ENCODE measurements at places on chromosomes 6 and 20. TPM values are rescaled to one million over a fixed set of nuclear protein-coding genes. Genes with fewer than 3 reads are reported as not detected.

Gene PSORS1C2
- polyA plus RNA-seq = 0.26 TPM

DNA sequence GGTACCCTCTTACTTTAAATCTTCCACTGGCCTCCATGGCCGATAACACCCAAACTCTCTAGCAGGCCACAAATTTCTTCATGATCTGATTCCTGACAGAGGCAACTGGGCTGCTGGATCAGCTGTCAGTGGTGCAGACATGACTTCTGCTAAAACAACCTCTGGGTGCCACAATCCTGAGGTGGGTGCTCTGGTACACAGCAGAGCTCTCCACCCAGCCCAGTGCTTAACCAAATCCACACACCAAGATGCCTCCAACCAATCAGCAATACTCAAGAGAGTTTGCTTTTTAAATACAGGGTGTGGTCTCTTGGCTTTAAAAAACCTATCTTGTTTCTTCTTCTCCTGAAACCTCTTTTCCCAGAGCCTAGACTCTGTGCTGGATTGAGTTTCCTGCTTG is 126.6 kb upstream of the SPACA1 start:
- DNase-seq = no peak

DNA sequence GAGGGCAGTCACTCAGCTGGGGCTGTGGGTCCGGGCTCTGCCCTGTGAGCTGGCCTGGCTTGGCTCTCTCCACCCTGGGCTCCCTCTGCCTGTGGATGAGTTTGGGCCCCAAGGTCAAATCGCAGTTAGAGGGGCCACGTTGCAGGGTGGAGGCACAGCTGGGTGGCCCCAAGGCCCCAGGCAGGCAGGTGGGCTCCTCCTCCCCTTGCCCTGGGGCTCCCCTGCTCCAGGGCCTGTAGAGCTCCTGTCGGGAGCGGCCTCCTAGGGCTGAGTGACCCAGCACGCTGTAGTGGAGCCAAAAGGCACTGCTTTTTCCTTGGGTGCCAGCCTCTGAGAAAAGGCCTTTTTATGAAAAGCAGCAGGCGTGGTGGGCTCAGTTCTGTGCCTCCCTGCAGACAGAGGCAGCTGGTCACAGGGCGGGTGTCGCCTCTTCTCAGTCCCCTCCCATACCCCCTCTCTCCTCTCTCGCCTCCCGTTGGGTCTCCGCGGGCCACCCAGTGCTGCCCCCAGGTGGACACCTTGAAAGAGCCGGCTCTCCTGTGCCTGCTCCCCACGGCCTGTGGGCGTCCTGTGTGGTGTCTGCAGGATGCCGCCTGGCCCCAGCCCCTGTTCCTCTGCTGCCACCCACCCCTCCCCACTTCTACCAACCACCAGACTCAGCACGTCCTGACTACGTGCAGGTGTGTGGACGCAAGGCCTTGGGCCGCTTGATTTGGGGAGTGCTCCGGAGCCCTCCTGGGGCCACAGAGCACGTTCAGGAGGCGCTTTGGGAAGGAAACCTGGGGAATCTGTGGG is 13.2 kb downstream of the SS18L1 start:
- peak; percentile 61 for DNase-seq

DNA sequence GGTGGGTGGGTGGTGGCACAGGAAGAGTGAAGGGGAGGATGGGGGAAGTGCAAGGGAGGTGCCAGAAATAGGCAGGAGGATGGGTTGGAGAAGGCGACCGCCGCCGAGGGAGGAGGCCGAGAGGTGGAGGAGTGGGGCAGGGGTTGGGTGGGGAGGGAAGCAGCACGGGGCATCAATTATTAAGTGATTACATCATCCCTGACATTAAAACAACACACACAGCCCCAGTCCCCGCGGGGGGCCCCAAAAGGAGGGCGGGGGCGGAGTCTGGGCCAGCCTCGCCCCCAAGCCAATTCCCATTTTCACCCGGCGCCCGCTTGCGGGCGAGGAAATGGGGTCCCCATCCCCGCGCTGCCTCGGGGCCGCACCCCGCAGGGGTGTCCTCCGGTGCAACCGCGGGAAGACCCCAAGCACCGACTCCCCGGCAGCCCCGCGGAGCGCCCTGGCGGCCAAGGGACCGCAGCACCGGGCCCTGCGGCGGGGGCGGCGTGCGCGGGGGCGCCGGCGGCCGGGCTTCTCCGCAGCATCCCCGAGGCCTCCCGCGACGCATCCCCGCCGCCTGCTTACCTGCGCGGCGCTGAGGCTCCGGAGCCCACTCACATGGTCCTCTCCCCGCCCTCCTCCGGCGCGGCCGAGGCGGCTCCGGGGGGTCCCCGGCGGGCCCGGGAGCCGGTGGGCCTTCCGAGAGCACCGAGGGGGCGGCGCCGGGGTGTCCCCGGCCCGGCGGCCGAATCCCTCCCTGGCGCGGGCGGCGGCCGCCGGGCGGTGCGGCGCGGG is 663 bp downstream of the FYN start:
- peak; percentile 79 for DNase-seq

Gene RAET1E
- 0.99 TPM for polyA plus RNA-seq

Gene EFCAB8
- polyA plus RNA-seq = 0.14 TPM

Gene PDE7B
- polyA plus RNA-seq = 7.5 TPM

- peak; percentile 53 for DNase-seq
Measured at GRCh38 chr6:19837511-19838441, 606 bp downstream of the ID4 start.

Gene DHX16
- polyA plus RNA-seq = 24.6 TPM

- no peak for DNase-seq
Measured at GRCh38 chr6:67768972-67769371, 866.1 kb upstream of the ADGRB3 start.

DNA sequence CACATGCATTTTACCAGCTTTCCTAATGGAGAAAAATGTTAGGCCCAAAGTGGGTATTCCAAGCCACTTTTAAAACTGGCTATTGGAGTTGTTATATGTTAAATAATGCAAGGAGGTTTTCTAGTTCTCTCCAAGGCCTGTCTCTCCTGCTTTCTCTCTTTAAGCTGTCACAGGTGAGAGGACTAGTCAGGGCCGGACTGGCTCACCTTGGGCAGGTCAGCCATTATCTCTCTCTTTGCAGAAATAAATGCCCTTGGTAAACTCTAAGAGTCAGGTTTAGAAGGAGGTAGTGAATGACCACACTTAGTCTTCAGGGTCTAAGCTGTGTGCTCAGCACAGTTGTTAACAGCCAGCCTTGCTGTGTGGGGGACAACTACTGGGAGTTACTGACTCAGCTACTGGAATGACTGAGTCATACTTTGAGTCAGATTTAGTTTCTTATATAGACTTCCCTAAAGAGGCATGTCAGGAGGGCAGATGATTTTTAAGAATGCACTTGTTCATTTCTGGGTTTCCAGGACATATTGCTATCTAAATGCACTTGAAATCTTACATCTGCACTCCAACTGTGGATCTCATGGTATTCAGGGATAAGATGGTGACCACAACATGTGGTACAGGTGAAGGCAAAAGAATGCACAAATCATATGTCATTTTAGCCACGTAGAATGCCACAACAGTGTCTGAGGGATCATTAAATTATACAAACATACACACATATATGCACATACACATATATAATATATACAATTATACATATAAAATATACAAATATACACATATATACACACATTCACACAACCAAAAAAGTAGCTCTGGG is 719.4 kb downstream of the EPM2A start:
- DNase-seq = peak; percentile 69

- no peak for DNase-seq
Measured at GRCh38 chr6:124995645-124996325, 33.5 kb downstream of the RNF217 start.

Gene PRL
- 0.07 TPM for polyA plus RNA-seq

Gene MDFI
- 85.2 TPM for polyA plus RNA-seq

GRCh38 chr20:34129518-34130162 is 17.6 kb upstream of the EIF2S2 start:
- DNase-seq = peak; percentile 82

- DNase-seq = no peak
Measured at GRCh38 chr20:48214601-48215000, 429.3 kb upstream of the SULF2 start.

DNA sequence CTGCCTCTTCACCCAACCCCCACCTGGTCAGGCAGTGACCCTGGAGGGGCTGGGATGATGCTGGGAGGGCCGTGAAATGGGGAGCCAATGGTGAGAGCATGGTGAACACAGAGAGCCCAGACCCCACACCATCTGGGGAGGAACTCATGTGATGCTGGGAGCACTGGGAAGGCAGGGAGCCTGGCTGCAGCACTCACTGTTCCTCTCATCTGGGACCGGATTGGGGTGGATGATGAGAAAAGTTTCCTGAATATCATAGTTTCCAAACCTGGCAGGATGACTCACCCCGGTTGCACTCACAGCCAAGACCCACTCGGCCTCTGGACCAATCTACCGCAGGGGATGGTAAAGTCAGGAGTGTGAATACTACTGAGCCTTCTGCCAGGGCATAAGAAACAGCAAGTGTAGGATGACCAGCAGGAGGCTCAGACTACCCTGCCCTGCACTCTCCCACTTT is 21.8 kb downstream of the ULBP1 start:
- no peak for DNase-seq

Gene LAMP5
- 0.49 TPM for polyA plus RNA-seq

Gene CST7
- polyA plus RNA-seq = 0.56 TPM

Gene SLC13A3
- 3.0 TPM for polyA plus RNA-seq

Gene HSPA1L
- 3.5 TPM for polyA plus RNA-seq

Gene SYNDIG1
- polyA plus RNA-seq = 5.1 TPM

Gene TFAP2B
- polyA plus RNA-seq = not detected

Gene OGFR
- 26.6 TPM for polyA plus RNA-seq

DNA sequence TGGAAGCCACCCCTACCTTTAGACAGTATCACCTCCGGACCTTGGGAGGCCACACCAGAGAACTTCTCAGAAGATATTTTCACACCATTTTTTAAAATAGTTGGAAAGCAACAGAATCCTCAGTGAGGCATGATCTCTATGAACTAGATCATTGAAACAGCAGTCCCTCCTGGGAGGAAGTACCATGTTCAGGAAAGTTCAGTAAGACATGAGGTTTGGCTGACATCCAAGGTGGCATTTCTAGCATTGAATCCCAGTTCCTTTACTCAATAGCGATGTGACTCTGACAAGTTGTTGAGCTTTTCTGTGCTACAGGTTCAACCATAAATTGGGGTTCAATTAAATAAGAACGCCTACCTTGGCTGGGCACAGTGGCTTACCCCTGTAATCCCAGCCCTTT is 169.0 kb downstream of the TBC1D7 start:
- DNase-seq = peak; percentile 46

GRCh38 chr6:111011360-111012142 is 29.7 kb downstream of the RPF2 start:
- DNase-seq = peak; percentile 69

DNA sequence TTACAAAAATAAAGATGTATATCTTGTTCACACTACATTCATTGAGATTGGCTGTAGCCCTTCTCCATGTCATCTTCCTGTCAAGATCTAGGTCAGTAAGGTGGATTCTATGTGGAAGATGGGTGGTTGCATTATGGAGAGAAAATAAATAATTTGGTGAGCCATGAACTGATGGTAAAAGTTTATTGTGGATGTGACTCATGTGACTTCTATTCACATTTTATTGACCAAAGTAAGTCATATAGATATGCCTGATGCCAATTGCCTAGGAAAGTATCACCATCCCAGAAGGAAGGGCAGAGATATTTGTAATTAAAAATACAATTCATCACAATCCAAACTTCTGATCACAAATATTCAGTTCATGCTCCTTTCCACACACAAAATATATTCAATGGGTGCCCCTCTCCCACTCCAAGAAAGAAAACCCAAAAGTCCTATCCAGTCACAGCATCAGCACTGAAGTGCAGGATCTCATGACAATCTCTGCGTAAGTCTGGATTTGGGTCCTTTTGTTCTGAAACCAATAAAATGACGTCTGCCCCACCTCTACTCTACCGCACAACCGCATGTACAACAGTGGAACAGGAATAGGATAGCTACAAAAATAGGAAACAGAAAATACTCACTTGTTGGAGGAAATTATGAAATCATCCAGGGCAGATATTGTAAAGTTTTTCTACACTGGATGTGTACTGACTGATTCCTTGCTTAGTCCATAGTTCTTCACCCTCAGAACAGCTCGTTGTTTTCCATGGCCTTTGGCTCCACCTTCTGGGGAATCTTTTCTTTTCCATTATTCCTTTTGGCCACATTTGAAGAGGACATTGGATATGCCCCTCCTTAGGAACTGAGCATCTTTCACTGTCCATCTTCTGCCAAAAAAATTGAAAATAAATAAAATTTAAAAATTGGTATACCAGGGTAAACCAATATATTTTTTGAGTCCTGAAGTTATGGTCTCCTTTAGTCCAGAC is 16.1 kb upstream of the SLC17A3 start:
- DNase-seq = peak; percentile 62

- peak; percentile 51 for DNase-seq
Measured at GRCh38 chr6:166259296-166259977, 48.8 kb downstream of the PRR18 start.

DNA sequence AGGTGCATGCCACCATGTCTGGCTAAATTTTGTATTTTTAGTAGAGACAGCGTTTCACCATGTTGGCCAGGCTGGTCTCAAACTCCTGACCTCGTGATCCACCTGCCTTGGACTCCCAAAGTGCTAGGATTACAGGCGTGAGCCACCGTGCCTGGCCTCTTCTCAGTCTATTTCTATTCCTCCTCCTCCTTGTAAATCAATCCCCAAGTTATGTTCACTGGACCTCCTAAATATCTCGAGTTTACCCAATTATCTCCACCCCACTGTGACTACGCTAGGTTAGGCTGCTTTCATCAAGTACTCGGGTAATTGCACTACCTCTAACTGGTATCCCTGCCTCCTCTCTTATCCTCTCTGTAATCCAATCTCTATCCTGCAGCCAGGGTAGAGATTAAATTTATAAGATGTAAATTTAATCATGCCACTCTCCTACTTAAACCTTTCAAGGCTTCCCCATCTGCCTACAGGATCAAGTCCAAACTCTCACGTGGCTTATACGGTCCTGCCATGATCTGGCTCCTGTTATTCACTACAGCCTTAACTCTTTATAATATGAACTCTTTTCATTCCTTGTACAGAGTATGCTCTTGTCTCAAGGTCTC is 837 bp upstream of the MAD2L1BP start:
- no peak for DNase-seq

Gene TREML4
- polyA plus RNA-seq = not detected

DNA sequence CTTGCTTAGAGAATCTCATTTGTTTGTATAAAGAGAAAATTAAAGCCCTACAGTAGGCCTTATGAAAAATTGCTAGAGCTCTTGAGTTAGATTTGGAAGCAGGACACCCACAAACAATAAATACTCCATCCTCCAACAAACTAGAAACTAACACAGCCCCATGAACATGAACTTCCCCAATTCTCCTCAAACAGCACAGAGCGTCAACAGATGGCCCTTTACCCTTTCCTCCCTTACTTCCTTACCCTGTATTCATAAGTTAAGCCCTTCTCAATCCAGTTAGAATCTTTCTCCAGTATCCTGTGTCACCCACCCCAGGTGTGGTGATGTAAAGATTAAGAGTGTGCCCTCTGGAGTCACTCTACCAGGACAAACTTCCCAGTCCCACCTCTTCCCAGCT is 113.7 kb downstream of the UNC5CL start:
- no peak for DNase-seq

Gene PAQR8
- 9.8 TPM for polyA plus RNA-seq

Gene ZNF451
- polyA plus RNA-seq = 18.0 TPM

All from muscle of leg (tissue), 16 donors.